ENCODE measurements at places on chromosomes 3 and 15. TPM values are rescaled to one million over a fixed set of nuclear protein-coding genes. Genes with fewer than 3 reads are reported as not detected.

DNA sequence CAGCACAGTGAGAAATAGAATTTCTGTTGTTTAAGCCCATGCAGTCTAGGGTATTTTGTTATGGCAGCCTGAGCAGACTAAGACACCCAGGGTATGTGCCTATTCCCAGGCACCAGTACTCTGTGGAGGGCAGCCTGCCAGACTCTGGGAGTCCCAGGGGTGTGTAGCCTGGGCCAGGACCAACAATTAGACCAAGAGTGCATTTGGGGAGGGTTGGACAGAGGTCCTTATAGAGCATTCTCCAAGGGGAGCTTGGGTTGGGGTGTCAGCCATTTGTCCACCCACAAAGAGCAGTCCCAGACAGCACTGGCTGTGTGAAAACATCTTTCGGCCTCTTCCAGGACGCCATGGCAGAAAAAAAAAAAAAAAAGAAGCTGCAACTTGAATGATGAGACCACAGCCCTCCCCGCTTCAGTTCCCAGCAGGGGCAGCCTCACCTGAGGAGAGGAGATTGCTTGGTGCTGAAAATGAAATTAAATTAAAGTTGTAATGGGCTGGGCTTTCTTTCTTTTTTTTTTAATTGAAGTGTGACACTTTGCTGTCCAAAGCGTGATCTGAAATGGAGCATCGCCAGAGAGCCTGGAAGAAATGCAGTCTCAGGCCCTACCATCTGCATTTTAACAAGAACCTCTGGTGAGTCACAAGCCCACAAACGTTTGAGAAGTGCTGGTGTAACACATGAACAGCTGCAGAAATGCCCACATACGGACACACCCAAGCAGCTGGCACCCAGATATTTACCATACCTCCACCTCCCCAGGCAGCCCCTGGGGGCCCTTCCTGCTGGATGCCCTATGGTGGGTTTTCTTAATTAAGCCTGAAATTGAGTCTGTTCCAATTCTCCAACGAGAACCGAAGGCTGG, 21.3 kb upstream of the CAV3 start:
- DNase-seq: no peak

DNA sequence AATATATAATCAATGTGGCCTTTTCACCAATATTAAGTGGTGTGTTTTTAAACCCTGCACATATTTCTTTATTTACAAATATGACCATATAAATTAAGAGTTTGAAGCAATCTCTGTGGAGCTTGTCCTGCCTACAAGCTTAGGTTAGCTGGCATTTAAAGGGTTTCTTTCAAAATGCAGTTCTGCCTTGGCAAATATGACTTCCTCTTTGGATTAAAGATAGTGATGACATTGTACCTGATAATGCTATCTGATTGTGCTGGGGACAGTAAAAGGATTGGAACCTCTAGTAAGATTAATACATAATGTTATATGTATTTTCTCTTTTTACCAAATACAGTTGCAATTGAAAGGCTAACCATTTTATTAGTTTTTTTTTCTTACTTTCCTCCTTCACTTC, 249.1 kb downstream of the OTOL1 start:
- DNase-seq: no peak

DNA sequence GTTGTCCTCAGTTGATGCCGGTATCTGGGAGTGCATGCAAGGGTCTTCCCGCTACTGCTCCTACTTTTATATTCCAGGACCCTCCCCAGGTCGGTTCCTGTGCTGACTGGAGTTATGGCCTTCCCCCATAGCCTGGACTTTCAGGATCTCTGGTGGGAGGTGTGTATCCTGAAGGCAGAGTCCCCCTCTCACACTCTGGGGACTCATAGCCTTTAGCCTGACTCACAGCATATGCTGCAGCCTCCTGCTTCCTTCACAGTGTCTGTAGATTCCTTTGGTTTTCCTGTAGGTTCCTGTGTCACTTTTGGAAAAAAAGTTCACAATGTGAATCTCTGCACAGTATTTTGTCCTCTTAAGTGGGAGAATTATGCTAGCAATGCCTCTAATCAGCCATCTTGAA, 180.6 kb upstream of the RBMS3 start:
- no peak for DNase-seq

DNA sequence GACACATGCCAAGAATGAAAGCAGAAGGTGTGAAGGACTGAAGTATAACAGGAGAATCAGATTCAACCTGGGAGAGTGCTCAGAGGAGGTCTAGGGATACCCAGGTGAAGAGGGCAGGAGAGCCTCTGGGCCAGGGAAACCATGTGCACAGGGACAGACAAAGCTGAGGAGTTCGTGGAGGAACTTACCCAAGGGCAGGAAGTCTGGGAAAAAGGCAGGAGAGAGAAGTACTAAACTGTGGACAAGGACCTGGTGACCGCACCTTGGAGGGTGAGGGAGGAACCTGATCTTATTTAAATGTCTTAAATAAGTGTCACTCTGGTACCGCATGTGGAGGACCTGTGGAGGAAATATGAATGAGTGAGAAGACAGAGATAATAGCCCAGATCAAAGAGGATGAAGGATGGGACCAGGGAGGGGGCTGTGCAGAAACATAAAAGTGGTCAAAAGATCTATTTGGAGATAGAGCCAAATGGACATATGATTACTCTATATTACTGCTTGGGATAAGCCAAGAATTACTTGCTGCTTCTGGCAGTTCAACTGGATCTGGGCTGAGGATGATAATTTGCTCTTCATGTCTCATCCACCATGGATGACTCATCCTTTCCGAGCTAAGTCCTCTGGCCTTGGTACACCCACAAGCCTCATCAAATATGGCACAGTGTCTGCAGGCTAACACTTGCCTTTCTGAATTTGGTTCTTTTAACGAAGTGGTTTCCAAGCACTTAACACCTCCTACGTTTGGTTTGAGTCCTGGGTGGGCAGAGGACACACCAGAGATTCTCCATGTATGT, 116.9 kb upstream of the NMNAT3 start:
- DNase-seq: no peak

DNA sequence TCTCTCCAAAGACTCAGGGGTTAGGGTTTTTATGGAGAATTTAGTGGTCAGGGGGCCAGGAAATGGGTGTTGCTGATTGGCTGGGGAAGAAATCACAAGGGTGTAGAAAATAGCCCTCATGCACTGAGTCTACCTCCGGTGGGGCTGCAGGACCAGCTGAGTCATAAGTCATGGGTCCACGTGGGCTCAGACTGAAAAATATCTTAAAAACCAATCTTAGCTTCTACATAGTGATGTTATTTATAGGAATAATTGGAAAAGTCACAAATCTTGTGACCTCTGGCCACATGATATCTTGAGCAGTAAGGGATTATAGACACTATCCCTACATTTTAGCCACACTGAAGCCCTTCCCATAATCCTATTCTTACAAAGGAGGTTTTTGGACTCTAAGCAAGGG, 224.0 kb downstream of the DPH6 start:
- no peak for DNase-seq

- DNase-seq: no peak
Observed at GRCh38 chr3:186319945-186320344, 42.1 kb downstream of the DGKG start.

- no peak for DNase-seq
Observed at GRCh38 chr15:97692301-97693015, 268.0 kb upstream of the ARRDC4 start.

DNA sequence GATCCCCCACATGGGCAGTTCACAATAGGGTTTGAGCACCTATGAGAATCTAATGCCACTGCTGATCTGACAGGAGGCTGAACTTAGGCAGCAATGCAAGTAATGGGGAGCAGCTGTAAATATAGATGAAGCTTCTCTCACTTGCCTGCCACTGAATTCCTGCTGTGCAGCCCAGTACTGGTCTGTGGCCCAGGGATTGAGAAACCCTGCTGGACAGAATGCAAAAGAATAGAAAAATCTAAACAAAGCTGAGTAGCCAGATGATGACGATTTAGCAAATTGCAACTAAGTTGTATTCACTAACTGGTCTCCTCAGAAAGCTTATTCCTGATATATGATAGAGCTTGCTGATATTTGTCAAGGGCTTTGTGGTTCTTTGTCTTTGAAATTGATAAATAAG, 34.3 kb upstream of the APH1B start:
- DNase-seq: no peak

DNA sequence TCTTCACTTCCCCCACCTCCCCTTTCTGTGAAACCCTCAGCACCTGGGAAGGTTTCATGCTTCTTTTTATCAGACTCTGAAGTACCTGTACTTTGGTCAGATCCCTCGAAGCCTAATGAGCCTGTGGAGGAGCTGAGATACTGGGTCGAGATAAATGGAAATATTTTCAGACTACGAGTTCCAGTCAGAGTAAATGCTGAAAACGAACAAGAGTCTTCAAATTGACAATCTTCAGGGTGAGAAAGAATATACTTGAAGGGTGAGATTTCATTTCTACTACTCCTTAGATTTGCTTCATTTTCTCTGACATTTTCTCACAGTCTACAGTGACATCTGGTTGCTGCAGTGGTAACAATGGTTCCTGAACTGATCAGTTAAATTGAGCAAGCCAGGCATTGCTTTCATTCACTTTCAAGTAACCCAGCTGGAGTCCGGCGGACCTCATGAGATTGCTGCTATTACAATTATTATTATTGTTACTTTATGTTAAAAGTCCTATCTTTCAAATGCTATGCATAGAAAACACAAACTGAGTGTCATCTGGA, 337.2 kb downstream of the VGLL3 start:
- no peak for DNase-seq

GRCh38 chr3:148211725-148212124, 486.0 kb upstream of the AGTR1 start:
- no peak for DNase-seq

PLA2G4D gene
- total RNA-seq: 0.09 TPM

- no peak for DNase-seq
Observed at GRCh38 chr3:8979262-8979661, 16.0 kb upstream of the RAD18 start.

- no peak for DNase-seq
Observed at GRCh38 chr3:177743173-177743890, 546.0 kb upstream of the TBL1XR1 start.

CLRN1 gene
- not detected for total RNA-seq

GOLGA8G gene
- not detected for total RNA-seq

GRCh38 chr15:29480278-29480677, 210.7 kb upstream of the NSMCE3 start:
- no peak for DNase-seq

DNA sequence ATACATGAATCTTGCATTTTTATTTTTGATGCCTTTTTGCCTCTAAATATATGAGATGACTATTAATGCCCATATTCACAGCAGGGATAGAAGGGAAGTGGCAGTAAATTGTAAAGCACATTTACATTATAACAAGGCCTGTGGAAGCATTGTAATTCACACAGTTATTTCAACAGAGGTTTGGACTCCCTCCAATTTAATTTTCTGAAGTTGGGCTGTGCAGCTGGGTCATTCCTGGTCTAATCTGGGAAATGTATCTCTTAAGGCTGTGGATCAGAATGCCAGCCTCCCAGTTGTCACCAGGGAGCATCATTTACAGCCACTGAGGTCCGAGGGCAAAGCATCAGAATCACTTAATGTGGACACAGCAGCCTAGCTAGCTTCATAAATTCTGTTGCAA, 434.5 kb downstream of the MFSD1 start:
- DNase-seq: no peak

- no peak for DNase-seq
Observed at GRCh38 chr15:99485153-99485961, 80.4 kb upstream of the MEF2A start.

- no peak for DNase-seq
Observed at GRCh38 chr3:188389711-188390342, 235.9 kb downstream of the LPP start.

LRRC2 gene
- 2.0 TPM for total RNA-seq

DNA sequence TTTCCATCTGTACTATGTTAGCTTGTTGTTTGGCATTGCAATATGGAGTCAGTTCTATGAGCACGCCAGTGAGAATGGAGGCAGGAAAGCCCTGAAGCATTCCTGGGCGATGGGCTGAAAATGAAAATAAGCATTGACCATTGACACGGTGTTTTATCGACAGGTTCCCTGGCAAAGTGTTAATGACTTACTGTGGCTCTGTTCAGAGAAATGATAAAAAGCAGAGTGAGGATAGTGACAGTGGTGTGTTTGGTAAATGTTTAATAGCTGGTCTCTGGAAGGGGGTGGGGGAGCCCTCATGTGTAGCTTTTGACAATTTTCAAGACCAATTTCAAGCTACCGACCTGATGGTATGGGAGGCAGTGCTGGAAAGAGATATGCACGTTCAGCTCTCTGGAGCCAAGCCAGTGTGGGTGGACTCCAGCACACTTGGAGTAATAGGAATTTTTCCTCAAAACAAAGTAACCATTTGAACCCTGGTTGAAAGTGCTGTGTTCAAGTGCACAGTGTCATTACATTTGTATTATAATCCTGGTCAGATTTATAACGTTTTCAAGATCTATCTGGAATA, 341.7 kb upstream of the ROBO2 start:
- no peak for DNase-seq

DNA sequence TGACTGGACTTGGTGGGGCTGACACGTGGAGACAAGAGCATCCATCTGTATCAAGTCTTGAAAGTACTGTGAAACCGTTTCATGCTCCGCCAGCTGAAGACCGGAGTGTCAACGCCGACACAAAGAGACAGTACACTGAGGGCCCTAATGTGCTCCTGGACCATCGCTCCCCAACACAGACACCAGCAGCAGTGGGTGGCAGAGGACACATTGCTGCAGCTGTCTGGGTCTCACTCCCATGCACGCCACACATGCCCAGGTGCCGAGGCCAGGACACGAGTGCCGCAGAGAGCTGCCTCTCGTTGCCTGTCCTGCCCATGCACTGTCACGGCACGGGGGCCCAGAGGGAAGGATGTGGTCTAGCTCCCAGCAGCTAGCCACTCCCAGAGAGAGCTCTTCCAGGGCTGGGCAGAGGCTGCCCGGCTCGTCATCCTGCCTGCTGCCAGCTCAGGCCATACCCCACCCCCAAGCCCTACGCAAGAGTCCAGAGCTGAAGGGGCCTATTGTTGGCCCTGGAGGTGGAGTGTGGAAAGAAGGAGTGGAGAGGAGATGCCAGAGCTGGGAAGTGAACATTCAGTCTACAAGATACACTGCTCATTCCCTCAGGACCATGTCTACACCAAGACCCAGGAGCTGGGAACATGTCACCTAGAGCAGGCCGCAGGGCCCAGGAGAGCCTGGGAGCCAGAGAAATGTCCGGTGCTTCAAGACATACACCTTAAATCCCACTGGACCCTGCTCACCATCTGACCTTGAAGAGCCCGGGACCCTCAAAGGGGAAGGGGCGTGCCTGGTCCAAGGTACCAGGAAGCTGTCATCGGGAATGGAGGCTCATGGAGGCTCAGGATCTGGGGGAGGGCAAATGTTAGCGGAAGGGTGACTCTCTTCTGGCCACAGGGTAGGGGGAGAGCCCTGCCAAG, 7.7 kb downstream of the TNK2 start:
- no peak for DNase-seq
